ENCODE measurements at places on chromosomes 6 and 20.

DNA sequence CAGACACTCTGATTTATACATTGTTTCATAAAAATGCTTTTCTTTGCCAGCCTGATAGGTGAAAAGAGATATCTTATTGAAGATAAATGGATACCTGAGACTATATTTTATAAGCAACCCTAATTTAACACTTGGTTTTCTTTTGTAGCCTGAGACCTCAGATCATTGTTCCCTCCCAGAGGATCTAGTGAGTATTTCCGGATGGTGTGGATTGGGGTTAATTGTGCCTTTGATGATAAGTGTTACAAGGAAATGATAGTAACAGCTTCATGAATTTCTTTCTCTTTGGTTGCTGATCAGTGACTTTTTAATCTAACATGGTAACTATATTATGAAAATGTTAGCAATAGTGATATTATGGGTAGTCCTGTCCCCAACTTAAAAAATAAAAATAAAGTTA, 30.4 kb downstream of the KDM1B start:
- DNase-seq = no peak

DNA sequence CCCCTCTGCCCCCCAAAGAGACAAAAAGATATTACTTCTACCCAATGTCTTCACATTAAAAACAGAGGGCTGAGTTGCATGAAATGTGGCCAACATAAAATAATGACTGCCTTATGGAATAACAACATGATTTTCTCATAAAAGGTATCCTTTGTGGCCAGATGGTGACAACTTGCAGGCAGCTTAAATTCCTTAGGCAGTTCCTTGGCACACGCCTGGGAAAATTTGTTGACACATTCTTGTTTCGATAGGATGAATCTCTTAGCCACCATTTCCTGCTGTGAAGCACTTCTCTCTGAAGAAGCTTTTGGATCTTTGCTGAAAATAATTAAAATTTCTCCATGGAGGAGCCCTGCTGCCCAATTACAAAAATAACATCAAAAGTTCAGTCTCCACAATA, 109.0 kb upstream of the COL21A1 start:
- DNase-seq = no peak

DNA sequence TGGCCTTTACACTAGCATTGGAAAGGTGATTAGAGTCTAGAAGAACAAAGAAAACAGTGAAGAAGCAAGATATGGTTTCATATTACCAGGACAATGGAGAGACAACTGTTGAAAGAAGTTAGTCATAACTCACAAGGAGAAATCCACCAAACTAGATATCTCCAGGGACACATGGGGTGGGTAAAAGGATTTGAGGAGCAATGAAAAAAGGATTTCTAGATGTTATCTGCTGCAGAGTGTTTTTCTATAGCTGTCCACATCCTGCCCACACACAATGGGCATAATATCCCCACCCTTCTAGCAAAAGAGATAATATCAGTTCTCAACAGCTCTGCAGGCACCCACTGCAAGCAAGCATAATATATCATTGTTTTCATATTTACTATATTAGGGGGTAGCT, 303.1 kb downstream of the HAO1 start:
- DNase-seq = no peak

- peak; percentile 10 for DNase-seq
Measured at GRCh38 chr6:6942831-6943230, 164.9 kb upstream of the RREB1 start.

- no peak for DNase-seq
Measured at GRCh38 chr6:154951345-154952200, 43.5 kb upstream of the TIAM2 start.

GRCh38 chr6:18053078-18053477, 65.6 kb upstream of the KIF13A start:
- no peak for DNase-seq

- no peak for DNase-seq
Measured at GRCh38 chr6:16425881-16426615, 187.7 kb downstream of the GMPR start.

- DNase-seq = no peak
Measured at GRCh38 chr6:44554861-44555260, 167.4 kb downstream of the CDC5L start.

DNA sequence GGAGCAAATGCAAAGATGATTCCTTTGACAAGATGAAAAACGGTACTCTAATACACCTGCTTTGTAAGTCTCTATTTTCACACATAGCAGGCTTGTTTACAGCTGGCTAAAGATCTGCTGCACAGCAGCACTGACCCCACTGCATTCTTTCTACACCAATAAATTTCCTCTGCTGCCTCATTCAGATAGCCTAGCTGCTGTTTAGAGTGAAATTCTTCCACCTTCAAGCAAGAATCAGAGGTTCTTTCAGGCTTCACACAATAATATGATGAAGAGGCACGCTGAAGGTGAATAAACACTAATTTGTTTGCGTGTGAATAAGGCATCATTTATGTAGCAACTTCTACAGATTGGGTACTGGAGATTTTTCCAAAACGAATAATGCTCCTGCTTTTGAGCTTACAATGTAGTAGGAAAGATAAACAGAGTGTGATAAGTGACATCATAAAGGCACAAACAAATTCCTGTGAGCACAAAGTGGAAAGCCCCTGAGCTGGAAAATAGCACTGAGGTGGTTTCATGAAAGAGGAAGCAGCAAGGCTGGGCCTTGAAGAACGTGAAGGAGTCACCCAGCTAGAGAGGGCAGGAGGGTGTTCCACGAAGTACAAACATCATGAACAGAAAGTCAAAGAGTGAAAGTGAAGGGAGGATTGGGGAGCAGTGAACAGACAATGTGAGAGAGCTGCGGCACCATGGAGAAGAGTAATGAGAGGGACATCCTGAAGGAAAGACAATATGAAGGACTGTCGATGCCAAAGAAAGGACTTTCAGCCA, 543.4 kb downstream of the CD83 start:
- no peak for DNase-seq

DNA sequence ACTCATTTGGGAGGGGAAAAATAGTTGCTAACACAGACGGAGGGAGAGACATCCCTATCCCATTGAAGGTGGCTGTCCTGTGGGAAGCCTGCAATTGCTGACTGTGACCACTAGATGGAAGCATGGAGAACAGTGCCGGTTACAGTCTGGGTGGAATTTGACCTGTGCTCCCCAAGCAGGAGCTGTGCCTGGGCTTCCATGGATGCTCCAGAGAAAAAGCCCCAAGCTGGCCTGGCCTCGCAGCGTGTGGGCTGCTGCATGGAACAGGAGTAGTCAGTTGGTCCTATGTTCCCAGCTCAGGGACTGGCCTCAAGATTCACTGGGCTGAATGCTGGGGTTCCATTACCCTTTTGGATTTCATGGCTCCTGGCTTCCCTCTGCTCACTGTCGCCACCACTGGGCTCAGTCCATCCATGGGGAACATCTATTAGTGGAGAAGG, 116.3 kb upstream of the CHD6 start:
- DNase-seq = no peak

GRCh38 chr20:35277127-35277526, 795 bp downstream of the MMP24OS start:
- DNase-seq = no peak

DNA sequence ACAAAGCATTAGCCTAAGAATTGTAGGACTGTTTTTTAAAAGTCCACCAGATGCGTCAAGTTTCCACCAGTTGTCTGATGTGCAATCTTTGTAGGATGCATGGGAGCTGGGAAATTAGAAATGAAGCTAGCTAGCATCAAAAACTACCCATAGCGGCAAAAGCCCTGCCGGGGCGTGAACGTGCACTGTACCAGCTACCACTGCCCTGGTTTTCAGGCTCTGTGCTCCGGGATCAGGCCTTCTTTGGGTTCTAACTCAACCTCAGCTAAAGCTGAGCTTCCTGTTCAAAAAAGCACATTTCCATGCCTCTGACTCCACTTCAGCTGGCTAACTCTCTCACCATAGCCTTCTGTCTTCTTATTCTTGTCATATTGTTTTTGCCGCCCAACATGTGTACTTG, 26.9 kb upstream of the FUCA2 start:
- no peak for DNase-seq

DNA sequence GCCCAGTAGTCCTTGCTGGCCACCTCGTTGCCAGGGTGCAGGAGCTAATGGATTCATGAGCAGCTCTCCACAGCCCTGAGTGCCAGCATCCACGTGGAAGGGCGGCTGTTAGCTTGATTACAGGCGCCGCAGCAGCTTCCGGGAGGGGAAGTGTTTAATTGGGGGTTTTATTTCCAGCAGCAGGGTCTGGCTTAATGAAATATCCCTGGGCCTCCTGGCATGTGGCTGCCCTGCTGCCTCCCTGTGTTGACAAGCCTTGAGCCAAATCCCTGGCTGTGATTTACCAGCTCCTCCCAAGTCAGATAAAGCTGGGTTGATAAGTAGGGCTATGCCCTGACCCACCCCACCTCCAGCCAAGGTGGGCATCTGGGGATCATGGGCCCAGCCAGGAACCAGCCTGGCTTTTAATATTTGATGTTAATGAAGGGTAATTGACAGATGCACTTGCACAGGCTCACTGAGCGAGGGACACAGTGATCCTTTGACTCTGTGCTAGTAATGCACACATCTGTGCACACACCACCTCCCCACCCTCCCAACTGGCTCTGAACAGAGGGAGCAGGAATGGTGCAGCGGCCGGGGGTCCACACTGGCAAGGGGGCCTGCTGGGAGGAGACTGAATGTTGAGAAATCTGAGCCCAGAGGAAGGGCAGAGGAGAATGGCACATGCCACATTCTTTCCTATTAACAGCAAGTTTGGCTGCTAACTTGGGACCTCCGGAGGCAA, 13.6 kb downstream of the GLP1R start:
- DNase-seq = no peak

DNA sequence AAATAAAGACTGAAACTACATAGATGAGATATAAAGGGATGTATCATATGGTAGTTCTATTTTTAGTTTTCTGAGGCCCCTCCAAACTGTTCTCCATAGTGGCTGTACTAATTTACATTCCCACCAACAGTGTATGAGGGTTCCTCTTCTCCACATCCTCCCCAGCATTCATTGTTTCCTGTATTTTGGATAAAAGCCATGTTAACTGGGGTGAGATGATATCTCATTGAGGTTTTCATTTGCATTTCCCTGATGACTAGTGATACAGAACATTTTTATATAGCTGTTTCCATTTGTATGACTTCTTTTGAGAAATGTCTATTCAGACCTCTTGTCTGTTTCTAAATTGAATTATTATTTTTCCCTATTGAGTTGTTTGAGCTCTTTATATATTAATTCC, 229.3 kb downstream of the RFPL4B start:
- no peak for DNase-seq

GRCh38 chr6:132464538-132465256, 48.2 kb downstream of the STX7 start:
- DNase-seq = no peak

DNA sequence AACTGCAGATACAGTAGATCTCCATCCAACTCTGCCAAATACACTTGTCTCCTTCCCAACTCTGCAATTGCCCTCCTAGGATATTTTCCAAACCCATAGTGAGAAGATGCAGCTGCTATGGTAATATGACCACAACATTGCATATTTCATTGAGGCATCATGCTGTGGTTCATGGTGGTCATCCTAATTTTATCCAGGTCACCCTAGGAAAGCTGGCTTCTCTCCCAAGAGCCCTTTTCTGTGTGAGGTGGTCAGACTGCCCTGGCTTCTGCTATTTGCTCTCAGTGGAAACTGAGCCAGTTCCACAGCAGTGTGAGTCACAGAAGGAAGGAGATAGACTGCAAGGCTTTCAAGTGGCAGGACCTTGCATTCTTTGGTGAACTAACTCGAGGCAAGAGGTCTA, 5.5 kb downstream of the OGFRL1 start:
- DNase-seq = no peak

DNA sequence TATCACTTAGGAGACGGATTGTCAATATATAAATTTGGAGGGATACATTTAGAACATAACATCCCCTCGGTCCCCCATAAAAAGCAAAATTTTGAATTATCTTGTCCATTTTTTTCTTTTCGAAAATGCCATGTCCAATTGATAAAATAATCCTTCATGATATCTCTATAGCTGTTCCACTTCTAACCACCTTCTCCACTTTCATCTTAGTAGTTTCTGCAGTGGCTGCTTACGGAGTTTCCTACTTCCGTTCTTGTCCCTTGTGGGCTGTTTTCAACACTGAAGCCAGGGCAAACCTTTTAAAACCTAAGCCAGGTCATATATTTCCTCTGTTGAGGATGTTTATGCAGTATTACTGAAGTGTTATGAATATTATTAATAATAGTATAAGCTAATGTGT, 37.9 kb downstream of the KCNQ5 start:
- no peak for DNase-seq

DNA sequence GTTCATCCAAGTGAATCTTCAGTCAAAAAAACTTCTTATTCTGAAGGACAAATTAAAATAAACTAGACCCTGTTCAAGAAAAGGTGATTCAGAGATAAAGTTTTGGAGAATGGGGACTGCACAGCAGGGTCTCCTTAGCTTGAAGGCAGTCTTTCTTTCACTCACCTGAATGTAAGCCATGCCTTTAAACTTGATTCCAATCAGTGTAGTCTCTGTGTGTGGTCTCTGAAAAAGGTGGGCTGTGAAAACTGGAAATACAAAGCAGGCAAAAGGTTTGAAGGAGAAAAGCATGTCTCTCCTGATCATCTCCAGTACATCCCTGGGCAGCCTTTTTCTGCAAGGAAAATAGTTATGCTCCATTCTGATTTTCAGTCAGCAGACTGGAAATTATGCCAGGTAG, 188.0 kb upstream of the SASH1 start:
- no peak for DNase-seq

DNA sequence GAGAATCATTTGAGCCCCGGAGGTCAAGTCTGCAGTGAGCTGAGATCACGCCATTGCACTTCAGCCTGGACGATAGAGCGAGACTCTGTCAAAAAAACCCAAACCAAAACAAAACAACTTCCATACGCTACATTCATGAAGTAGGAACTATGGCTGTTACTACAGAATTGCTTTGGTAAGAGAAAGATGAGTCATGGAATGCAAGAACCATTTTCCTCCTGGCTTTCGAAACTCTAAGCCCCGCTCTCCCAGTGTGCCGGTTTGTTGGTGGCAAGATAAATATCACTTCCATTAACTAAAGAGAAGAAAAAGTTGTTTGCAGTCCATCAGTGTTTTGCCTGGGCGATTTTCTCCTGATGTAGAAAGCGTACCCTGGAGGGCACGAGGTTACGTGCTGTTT, 61.3 kb downstream of the ZDHHC14 start:
- DNase-seq = no peak

- DNase-seq = no peak
Measured at GRCh38 chr20:1280195-1281102, 14.4 kb downstream of the SNPH start.

GRCh38 chr20:61682996-61683681, 382.5 kb downstream of the TAF4 start:
- DNase-seq = no peak

DNA sequence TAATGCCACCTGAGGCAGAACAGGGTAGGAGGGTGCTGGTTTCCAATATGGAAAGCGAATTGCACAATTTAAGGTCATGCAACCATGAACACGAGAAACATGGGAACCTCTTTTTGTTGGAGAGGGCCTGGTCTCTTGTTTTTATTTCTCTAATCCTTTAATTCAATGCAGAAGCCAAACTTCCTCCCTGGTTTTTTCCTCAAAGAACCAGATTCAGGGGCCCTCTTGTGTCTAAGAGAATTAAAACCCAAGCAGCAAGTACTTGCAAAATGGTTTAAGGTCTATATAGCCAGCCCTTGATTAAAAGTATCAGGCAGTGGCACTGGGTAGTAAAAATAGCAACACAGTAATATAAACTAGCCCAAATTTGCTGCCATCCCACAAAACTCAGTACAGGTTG, 19.5 kb downstream of the GSTA4 start:
- DNase-seq = no peak

Measured in hippocampal formation (tissue), 2 donors.